ENCODE measurements at places on chromosomes 1 and 21.

GRCh38 chr1:151815716-151816327 is 10.6 kb upstream of the LINGO4 start:
- no peak for DNase-seq

- DNase-seq: no peak
These were observed 135.5 kb downstream of the HIVEP3 start for GRCh38 chr1:41783189-41783639.

DNA sequence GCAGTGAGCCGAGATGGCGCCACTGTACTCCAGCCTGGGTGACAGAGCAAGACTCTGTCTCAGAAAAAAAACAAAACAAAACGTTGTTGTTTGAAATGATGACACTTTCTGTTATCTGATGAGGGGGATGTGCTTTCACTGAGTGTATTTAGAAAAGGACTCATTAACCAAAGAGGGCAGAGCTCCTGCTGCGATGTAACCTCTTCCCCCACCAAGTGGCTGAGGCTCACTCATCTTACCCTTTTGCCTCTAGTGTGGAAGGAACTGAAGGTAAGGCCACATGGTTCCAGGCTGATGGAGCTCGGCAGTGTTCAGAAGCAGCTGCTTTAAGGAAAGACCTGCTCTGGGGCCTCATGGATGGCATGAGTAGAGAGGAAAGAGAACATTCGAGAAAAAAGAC is 105.7 kb upstream of the RUNX1 start:
- no peak for DNase-seq

DNA sequence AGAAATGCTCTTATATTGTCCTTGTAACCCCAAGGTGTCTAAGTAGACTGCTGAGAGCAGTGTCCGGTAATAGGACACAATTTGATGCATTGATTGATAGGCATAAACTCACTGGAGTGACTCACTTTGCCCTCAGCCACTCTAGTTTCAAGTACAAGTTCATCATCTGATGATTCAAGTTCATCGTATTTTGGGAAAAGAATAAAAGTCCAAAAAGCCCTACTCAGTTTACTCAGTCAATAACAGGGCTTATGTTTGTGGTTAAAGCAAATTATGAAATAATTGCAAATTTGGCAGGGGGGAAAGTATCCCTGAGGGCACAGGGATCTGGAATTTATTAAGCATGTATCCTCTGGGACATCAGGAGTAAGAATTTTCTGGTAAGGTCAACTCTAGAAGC is 7.6 kb upstream of the ATF3 start:
- DNase-seq: no peak

- DNase-seq: no peak
These were observed 207.0 kb downstream of the SIPA1L2 start for GRCh38 chr1:232422898-232423297.

- no peak for DNase-seq
These were observed 43.5 kb downstream of the B3GALNT2 start for GRCh38 chr1:235460770-235461169.

DNA sequence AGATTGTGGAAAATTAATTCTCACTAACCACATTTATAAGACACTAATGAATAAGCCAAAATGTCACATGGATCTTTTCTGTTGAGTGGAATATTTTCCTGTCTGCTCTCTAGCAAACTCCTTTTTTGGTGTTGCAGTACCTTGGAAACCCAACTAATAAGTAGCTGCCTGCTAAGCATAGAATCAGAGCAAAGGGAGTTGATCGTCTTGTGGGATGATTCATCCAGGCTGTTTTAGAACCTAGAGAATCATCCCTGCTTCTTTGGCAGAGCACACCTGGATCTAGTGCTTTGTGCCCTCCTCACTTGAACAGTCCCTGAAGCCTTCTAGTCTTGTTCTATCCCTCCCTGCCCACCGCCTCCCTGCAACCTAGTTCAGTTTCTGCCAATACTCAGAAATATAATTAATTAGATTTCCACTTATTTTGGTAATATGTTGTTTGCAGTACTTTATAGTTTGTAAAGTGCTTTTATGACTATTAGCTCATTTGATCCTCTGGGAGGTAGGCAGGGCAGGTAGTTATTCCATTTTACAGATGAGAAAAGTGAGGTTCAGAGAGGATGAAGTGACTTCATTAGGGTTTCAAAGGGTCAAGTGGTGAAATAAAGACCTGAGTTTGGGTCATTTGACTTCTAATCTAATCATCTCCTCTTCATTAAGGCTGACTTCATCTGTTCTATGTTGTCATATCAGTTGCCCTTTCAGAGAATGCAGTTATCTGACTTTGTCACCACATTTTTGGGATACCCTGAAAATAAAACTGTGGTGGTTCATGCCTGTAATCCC is 2.5 kb downstream of the AGO4 start:
- DNase-seq: no peak

GRCh38 chr21:30340714-30341573 is 3.5 kb upstream of the KRTAP27-1 start:
- DNase-seq: no peak

- DNase-seq: no peak
These were observed 39.6 kb downstream of the RSPH1 start for GRCh38 chr21:42456457-42456856.

DNA sequence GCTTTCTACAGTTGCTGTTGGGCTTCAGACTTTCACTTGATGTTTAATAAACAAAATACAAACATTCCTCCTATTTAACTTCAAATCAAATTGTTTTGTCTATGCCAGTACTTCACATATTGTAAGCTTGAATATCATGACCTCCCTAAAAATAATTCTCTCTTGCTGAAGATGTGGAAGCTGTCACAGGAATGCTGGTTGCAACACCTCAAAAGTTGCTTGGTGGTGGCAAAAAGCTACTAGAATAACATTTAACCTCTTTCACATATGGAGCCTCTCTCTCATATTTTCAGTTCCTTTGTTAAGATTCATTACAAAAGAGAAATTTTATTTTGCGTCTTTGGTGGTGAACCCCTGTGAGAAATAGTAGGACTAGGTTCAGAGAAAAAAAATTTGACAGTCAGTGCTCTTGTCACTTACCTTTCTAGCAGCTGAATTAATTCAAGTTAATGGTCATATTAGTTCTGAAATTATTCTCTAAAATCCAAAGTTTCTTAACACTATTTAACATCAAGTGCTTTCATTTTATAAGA is 25.5 kb upstream of the F13B start:
- DNase-seq: no peak
